DMS 273 treated with DMSO at 0.1 percent for 48 hours (cell line): ENCODE measurements at places on chromosomes 3 and 15.

DNA sequence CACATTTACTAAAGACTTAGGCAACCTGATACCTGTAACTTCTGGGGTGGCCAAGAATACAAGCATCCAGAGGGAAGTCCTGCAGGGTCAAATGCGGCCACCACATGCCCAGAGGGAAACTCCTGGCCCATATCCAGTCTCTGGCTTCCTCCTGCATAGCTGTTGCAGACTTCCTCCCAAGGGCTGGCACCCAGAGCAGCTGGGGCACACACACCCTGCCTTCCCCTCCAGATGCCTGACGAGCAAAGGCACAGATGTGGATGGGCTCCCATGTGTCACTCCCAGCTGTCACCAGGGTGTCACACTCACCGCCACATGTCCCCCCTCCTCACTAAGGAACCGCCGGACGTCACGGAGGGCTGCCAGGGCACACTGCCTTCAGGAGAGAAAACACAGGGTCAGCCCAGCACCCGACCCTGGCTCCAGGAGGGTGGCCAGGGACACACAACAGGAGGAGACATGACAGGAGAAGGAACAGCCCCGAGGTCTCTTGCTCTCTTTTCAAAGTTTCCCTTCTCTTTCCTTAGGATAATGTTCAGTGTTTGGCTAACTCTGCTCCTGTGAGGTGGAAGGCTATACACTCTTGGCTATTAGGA, 13.2 kb downstream of the PFKFB4 start:
- DNase-seq = peak; percentile 70

DNA sequence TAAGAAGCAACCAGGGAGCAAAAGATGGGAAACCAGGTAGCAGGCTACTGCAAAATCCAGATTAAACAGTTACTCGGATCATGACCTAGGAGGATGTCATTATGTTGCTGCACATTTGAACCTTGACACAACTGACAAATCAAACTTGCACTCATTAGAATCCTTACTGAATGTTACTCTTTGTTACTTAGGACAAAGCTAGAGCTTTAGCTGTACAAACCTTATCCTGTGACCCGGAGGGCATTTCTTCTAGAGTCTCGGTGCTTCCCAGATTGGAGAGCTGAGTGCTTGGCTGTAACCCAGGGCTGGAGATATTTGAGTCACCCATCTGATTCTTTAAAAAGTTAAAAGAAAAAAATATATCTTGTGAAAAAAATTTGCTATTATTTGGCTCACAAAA, 43.4 kb downstream of the DCP1A start:
- no peak for DNase-seq

- no peak for DNase-seq
Measured at GRCh38 chr3:112734171-112734570, 93.2 kb upstream of the CCDC80 start.

DNA sequence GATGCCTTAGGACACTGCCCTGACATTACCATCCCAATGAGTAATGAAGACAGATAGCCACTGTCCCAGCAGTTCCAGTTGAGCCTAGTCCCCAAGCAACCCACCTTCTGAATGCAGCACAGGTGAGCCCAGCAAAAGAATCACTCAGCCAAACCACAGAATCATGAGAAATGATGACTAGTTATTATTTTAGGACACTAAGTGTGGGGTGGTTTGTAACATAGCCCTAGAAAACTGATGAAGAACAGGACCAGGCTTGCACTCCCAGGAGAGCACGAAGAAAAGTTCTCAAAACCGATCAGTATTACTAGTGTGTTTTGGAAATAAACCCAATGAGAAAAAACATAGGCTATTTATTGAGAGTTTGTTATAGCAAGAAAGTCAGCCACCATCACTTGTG, 129.6 kb upstream of the CNTN6 start:
- no peak for DNase-seq

GRCh38 chr3:157142315-157142714, 17.6 kb downstream of the CCNL1 start:
- no peak for DNase-seq

GRCh38 chr15:45606841-45607240, 19.7 kb downstream of the BLOC1S6 start:
- no peak for DNase-seq

DNA sequence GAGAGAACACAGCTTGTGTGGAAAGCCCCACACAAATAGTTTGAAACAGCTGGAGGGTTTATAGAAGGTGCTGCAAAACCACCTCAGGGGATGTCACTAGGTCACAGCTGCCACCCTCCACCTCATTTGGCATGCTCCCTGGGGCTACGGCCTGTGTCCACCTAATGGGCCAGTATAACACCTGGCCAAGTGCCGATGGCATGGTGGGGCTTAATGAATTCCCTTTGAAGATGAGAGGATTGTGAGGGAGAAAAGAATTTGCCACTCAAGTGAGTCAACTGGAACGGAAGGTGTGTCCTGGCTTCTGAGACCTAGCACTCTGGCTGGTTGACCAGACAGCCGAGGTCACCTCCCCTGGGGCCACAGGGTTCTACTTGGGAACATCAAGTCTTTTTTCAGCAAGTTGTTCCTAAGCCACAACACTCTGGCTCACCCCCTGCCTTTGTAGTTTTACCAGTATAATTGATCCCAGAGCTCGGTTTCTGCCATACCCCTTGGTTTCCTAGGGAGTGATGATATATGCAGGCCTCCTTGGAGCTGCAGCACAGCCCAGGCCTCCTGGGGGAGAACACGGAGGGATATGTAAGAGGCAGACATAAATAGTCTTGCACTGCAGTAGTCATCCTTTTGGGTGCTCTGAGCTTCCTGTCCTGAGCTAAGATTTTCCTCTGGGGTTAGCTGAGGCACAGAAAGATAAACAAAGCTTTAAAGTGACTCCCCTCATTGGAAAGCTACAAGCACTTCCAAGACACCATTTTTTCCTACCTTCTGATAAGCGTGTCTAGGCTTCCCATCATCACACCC, 178.2 kb upstream of the LPP start:
- DNase-seq = no peak
